Caco-2 (cell line): ENCODE measurements at places on chromosomes 4 and X. TPM values are rescaled to one million over a fixed set of nuclear protein-coding genes. Genes with fewer than 3 reads are reported as not detected.
A peak's percentile ranks its signal among the peaks of the same experiment; 100 is the strongest.

- no peak overlapping the region for H3K27ac ChIP-seq
- H3K27me3 ChIP-seq = no peaks in the 10 kb centered on the region
- no peak for DNase-seq
- no peaks in the 10 kb centered on the region for H3K4me1 ChIP-seq
- no peaks in the 10 kb centered on the region for H3K36me3 ChIP-seq
- H3K4me3 ChIP-seq = no peak overlapping the region
Observed at GRCh38 chr4:150231107-150231770, 153.0 kb downstream of the DCLK2 start.

Gene DNAAF6
- not detected in 2 replicates for total RNA-seq

DNA sequence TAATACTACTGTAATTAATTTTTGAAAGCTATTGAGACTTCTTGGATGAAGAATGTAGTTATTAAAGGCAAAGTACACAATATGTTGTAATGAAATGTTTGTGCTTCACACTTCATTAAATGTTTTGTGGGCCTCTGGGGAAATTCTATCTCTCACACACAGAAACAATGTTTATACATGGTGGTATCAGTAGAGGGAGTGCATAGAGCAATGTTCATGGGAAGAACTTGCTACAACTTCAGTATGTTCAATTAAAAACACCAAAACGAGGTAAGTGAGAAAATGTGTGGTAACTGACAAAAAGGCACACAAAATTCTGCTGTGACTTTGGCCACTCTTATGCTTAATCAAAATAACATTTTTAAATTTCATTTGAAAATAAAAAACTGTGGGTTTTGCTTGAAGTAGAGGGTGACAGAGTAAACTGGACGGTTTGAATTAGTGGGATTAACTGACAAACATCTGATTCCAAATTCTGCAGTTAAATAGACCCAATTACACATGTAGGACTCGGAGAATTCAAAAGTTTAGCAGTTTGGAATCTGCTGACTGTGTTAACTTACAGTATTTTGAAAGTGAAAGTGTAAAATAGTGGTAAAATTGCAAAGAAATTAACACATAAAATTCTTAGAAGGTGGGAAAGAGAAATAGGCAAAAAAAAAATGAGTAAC, 111.4 kb upstream of the TTC29 start:
- no peak overlapping the region for H3K4me3 ChIP-seq
- H3K27ac ChIP-seq = no peak overlapping the region
- no peak for DNase-seq
- no peaks in the 10 kb centered on the region for H3K27me3 ChIP-seq
- H3K36me3 ChIP-seq = no peaks in the 10 kb centered on the region

DNA sequence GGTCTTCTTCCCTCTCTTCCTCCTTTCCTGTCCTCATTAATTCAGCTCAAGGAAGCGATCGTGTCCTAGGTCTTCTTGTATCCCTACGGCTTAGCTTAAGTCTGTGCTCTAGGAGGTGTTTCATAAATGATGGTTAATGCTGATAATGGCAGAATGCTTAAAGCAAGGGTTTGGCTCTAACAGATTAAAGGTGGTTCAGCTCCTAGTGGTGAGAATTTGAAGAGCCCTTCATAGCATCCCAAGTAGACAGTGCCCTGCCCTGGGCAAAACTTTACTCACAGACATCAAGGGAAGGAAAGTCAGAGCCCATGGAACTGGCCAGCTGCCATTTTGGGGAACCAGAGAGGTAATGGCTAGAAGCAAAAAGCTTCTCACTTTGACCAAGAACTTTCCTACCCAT, 47.0 kb upstream of the PGRMC1 start:
- H3K4me1 ChIP-seq = no peaks in the 10 kb centered on the region
- no peaks in the 10 kb centered on the region for H3K36me3 ChIP-seq
- H3K27me3 ChIP-seq = no peaks in the 10 kb centered on the region
- no peak overlapping the region for H3K27ac ChIP-seq
- no peak overlapping the region for H3K4me3 ChIP-seq

DNA sequence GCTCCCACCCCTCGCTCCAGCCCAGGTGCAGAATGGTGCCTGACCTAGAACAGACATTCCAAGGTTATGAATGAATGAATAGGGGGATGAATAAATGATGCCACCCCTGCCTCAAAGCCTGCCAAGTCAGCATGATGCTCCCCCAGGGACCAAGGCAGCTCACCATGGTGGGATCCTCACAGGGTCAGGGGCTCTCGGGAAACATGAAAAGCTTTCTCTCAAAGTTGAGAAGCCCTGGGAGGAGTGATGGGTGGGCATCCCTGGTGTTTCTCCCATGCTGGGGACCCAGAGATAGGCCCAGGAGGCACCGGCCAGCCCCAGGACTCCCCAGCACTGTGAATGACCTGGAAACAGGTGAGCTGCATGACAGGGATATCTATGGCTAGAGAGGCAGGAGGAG, 58.9 kb downstream of the HTRA3 start:
- H3K27ac ChIP-seq = no peak overlapping the region
- H3K4me3 ChIP-seq = no peak overlapping the region
- DNase-seq = no peak
- H3K36me3 ChIP-seq = no peaks in the 10 kb centered on the region

GRCh38 chrX:150207733-150208132, 155.4 kb upstream of the MAMLD1 start:
- H3K4me3 ChIP-seq = no peak overlapping the region
- DNase-seq = no peak
- H3K4me1 ChIP-seq = no peaks in the 10 kb centered on the region
- no peak overlapping the region for H3K27ac ChIP-seq
- H3K36me3 ChIP-seq = no peaks in the 10 kb centered on the region

DNA sequence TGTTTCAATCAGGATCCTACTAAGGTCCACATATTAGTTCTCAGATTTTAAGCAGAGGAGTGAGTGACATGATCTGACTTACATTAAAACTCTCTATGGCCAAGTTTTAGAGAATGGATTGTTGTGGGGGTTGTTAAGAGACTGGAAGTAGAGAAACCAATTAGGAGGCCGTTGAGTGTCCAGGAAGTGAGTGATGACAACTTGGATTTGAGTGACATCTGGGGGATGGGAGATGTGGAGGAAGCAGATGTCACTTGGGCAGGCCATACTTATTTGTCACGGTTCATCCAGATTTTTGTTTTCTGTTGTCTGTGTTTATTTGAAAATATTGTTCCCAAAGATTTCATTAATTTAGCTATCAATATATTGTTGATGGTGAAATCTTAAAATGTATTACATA, 28.3 kb downstream of the ADD1 start:
- no peaks in the 10 kb centered on the region; the same call in 1 of the 2 replicates for H3K36me3 ChIP-seq
- no peak overlapping the region for H3K4me3 ChIP-seq
- H3K27me3 ChIP-seq = no peaks in the 10 kb centered on the region

- no peak overlapping the region for H3K27ac ChIP-seq
- no peak for DNase-seq
- H3K4me3 ChIP-seq = no peak overlapping the region
Observed at GRCh38 chr4:65437102-65437501, 233.2 kb downstream of the EPHA5 start.

GRCh38 chr4:95165926-95166524, 382.7 kb downstream of the UNC5C start:
- no peak overlapping the region for H3K27ac ChIP-seq
- H3K4me3 ChIP-seq = no peak overlapping the region
- DNase-seq = no peak

DNA sequence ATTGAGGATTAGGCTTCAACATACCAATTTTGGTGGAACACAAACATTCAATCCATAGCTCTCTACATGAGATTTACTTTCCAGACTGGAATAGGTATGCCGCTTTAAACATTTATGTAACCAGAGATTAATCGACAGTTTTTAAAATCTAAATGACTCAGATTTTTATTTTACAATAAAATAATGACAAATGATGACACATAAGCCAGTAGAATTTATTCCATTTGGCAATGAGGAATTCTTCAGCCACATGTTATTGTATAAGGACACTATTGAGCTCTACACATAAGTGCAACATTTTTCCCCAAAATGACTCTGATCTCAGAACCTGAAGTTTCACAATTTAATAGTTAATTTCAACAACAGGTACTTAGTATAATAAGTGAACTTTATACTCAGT, 227.0 kb upstream of the PRPS2 start:
- H3K27ac ChIP-seq = no peak overlapping the region
- no peak for DNase-seq
- no peaks in the 10 kb centered on the region for H3K4me1 ChIP-seq
- H3K4me3 ChIP-seq = no peak overlapping the region

- no peaks in the 10 kb centered on the region for H3K36me3 ChIP-seq
- H3K27me3 ChIP-seq = no peaks in the 10 kb centered on the region
- H3K4me3 ChIP-seq = no peak overlapping the region
- no peak overlapping the region for H3K27ac ChIP-seq
Observed at GRCh38 chr4:118087366-118087765, 53.1 kb downstream of the NDST3 start.

- H3K4me3 ChIP-seq = no peak overlapping the region
- H3K36me3 ChIP-seq = no peaks in the 10 kb centered on the region
- no peaks in the 10 kb centered on the region; the same call in 1 of the 2 replicates for H3K27me3 ChIP-seq
Observed at GRCh38 chr4:173490256-173490655, 39.8 kb downstream of the HAND2 start.

DNA sequence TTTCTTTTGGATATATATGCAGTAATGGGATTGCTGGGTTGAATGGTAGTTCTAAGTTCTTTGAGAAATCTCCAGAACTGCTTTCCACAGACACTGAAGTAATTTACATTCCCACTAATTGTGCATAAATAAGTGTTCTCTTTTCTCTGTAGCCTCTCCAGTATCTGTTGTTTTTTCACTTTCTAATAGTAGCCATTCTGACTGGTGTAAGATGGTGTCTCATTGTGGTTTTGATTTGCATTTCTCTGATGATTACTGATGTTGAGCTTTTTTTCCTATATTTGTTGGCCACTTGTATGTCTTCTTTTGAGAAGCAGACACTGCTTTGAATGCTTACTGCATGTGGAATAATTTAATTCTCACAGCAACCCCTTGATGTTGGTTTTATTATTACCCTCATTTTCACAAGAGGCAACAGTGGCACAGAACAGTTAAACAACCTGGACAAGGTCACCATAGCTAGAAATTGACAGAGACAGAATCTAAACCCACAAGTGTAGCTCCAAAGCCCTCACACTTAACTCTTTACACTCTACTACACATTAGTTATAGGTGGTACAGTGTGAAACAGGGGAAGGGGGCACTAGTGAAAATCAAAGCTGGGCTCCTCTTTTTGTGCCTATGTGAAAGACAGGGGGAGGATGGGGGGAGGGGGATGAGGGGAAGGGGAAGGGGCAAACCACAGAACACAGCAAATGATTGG, 96.1 kb downstream of the REELD1 start:
- no peaks in the 10 kb centered on the region for H3K27me3 ChIP-seq
- H3K27ac ChIP-seq = no peak overlapping the region
- no peak overlapping the region for H3K4me3 ChIP-seq
- no peak for DNase-seq
- H3K36me3 ChIP-seq = no peaks in the 10 kb centered on the region
- no peaks in the 10 kb centered on the region for H3K4me1 ChIP-seq

- no peaks in the 10 kb centered on the region for H3K27me3 ChIP-seq
- peak; percentile 57 for DNase-seq
- no peak overlapping the region for H3K27ac ChIP-seq
- H3K4me1 ChIP-seq = no peaks in the 10 kb centered on the region
- H3K4me3 ChIP-seq = no peak overlapping the region
- no peaks in the 10 kb centered on the region for H3K36me3 ChIP-seq
Observed at GRCh38 chrX:63250253-63250868, 100.8 kb downstream of the SPIN4 start.

Gene SRPX2
- 3.6 and 5.3 TPM in 2 replicates for total RNA-seq

DNA sequence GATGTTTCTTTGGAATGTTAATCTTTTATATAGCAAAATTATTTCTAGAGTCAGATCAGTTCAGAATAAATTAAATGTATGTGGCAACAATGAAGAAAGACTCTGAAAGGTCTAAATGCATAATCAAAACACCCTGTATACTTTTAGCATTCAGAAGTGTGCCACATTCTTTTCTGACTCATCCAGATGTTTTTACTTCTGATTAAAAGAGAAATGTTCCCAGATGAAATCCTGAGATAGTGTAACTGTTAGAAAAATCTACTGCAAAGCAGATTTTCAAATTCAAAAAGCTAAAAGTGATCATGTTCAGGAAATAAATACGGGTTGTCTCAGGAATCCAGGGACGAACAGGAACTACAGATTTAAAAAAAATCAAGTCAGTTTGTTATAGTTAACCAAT, 241.4 kb downstream of the GRIA3 start:
- H3K4me3 ChIP-seq = no peak overlapping the region
- no peaks in the 10 kb centered on the region for H3K36me3 ChIP-seq
- H3K27ac ChIP-seq = no peak overlapping the region

Gene HSFX2
- total RNA-seq = 0.23 TPM in 1 of 2 replicates, not detected in the other

GRCh38 chrX:1242891-1243402, 25.7 kb upstream of the CSF2RA start:
- H3K4me1 ChIP-seq = no peaks in the 10 kb centered on the region
- no peak overlapping the region for H3K4me3 ChIP-seq
- no peak for DNase-seq
- no peak overlapping the region for H3K27ac ChIP-seq
- no peaks in the 10 kb centered on the region for H3K36me3 ChIP-seq

Gene PCDH19
- total RNA-seq = 0.11 and 0.14 TPM in 2 replicates

- no peaks in the 10 kb centered on the region for H3K36me3 ChIP-seq
- H3K4me1 ChIP-seq = no peaks in the 10 kb centered on the region
- no peaks in the 10 kb centered on the region for H3K27me3 ChIP-seq
- H3K27ac ChIP-seq = no peak overlapping the region
Observed at GRCh38 chr4:156673483-156673882, 298.1 kb downstream of the PDGFC start.

Gene POLR2B
- 112 and 115 TPM in 2 replicates for total RNA-seq

GRCh38 chr4:27974339-27974738, 1113.7 kb downstream of the STIM2 start:
- no peaks in the 10 kb centered on the region for H3K4me1 ChIP-seq
- no peak for DNase-seq
- H3K4me3 ChIP-seq = no peak overlapping the region
- H3K27ac ChIP-seq = no peak overlapping the region

DNA sequence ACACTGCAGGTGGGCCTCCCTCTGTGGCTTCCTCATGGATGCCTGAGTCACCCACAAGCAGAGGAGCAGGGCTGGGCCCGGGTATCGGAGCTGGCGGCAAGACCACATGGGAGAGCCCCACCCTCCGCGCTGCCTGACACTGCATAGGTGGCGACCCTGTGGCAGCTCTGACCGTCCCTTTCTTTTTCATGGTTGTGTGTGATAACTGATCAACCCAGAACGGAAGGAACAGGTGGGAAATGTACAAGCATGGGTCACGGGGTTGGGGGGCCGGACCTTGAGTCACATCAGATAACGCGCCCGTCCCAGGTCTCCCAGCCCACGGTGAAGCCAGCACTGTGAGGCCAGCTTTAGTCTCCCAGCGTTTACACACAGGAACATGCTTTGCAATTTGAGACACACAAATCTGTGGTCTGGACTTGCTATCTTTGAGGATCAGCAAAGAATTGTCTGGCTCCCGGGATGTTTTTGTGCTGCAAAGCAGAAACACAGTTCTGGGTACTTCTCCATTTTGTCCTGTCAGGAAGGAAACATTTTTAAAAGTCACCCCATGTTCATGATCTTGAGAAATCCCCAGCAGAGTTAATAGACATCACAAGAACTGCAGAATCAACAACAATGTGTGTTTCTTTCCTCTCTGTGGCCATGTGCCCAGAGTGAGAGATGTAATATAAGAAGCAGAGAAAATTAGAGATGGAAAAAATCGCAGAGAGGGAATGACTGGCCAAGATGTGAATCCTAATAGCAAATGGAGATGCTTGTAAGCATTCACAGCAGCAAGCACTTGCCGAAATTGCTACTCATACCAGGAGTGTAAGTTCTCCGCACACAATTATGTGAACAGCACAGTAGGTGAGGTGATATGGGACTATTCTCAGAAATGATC, 70.1 kb upstream of the CBR4 start:
- no peak overlapping the region for H3K27ac ChIP-seq
- DNase-seq = no peak
- no peaks in the 10 kb centered on the region for H3K4me1 ChIP-seq
- H3K36me3 ChIP-seq = no peaks in the 10 kb centered on the region
- H3K4me3 ChIP-seq = no peak overlapping the region

Gene AADAT
- total RNA-seq = 8.4 and 10.5 TPM in 2 replicates
